ENCODE measurements at places on chromosomes 4 and X. TPM values are rescaled to one million over a fixed set of nuclear protein-coding genes. Genes with fewer than 3 reads are reported as not detected.

The FAM47C gene
- not detected for total RNA-seq

The CYP4V2 gene
- total RNA-seq, result 2.7 TPM

The F8 gene
- 4.7 TPM for total RNA-seq

The AMELX gene
- total RNA-seq, result not detected

The CENPVL1 gene
- total RNA-seq, result not detected

The GLRA3 gene
- not detected for total RNA-seq

The MTNR1A gene
- total RNA-seq, result 0.33 TPM

The HSFX1 gene
- 0.49 TPM for total RNA-seq

The MAGEB1 gene
- not detected for total RNA-seq

The AFP gene
- total RNA-seq, result 2.2 TPM

The PCDH18 gene
- total RNA-seq, result not detected

The KCNIP4 gene
- total RNA-seq, result not detected

The ENPP6 gene
- not detected for total RNA-seq

The LANCL3 gene
- not detected for total RNA-seq

The SYP gene
- total RNA-seq, result 3.5 TPM

Measured in A549 treated with CORT108297 at 1 μM for 4 hours (cell line).